Left forelimb (tissue), 1 donor: ENCODE measurements at places on chromosomes 12 and 14.

DNA sequence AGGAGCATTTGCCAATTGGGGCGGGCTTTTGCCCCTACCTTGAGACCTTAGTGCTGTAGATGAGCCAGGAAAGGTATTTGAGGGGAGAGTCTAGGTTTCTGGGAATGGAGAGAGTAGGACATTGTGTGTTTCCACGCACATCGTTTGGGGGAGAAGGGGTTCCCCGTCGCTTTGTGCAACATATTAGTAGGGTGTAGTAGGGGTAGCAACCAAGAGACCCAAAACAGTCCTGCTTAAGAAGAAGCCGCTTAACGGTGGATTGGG lies 694 bp upstream of the PTGES3 start:
- DNase-seq = no peak

DNA sequence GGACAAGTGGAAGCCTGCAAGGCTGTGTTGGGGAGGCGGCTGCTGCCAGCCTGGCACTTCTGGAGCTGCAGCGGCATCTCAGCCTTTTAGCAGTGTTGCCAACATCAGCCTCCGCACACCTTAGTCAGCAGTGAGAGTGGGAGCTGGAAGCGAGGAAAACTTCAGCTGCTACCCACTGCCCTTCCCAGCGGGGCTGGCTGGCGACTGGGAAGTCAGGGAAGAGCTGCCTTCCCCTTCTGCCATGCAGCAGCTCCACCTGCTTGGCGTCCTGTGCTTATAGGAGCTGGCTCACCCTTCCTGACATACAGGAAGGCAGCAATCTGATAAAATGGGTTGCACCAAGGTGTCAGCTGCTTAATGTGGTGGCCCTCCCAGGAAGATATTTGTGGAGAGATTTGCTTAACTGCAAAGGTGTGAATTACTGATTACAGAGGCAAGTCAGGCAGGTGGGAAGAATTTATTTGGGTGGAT lies 15.4 kb upstream of the PLEKHG3 start:
- no peak for DNase-seq

DNA sequence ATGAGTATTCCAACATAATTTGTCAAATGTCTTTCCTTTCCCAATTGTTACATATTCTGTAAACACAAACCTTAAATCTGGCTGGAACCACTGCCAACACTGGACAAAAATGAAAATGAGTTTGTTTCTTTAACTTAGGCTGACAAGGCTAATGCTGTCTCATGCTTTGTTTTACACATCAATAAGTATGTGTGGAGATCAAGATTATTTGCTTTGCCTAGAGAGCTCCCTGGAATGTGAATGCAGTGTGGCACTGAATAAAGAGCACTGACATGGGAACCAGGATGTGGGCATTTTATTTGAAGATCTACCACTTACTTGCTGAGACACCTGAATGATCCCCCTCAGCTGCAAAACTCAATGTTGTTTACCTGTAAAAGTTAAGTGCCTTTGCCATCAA lies 61.7 kb downstream of the RALGAPA1 start:
- no peak for DNase-seq

DNA sequence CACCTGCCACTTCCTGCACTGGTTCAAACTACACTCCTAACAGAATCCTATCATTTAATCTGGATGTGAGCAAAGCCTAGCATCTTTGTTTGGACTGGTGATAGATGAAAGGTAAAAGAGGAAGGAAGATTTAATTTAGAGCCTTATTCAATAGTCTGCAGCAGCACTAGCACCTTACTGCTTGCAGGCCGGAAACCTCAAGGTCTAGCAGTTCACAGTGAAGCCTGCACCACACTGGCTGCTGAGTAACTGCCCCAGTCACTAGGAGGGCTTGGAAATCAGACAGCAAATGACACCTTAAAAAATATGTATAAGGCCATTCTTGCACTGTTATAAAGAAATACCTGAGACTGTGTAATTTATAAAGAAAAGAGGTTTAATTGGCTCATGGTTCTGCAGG lies 358.0 kb downstream of the DAD1 start:
- no peak for DNase-seq

- no peak for DNase-seq
Measured at GRCh38 chr14:100504372-100505078, 82.7 kb downstream of the BEGAIN start.

DNA sequence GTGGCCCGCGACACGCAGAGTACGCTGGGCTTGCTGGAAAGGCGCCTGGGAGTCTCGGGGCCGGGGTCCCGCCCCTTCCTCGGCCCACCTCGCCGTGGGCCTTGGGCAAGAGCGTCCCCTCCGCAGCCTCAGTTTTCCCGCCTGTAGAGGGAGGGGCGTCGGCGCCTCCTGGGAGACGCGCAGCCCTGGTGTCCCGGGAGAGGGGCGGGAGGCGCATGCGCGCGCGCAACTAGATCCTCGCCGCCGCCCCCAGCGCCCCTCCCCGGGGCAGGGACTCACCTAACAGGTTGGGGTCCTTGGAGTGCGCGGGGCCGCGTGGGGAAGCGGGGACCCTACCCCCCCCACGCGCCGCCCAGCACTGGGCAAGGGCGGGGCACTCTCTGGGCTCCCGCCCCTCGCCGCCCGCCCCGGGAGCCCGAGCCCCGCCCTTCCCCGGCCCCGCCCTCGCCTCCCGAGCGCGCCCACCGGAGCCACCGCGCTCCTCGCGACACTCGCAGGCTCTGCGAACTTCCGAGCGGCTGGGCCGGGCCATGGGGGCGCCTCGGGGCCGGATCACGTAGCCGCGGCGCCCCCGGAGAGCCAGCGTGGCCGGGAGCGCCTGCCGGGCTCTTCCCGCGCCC lies at the start of gene KIF26A:
KIF26A (plus strand) TSS at position 490 of the 620 bp plus-strand sequence. CDS start 136 bp downstream, outside the sequence.
- peak; percentile 74 for DNase-seq

DNA sequence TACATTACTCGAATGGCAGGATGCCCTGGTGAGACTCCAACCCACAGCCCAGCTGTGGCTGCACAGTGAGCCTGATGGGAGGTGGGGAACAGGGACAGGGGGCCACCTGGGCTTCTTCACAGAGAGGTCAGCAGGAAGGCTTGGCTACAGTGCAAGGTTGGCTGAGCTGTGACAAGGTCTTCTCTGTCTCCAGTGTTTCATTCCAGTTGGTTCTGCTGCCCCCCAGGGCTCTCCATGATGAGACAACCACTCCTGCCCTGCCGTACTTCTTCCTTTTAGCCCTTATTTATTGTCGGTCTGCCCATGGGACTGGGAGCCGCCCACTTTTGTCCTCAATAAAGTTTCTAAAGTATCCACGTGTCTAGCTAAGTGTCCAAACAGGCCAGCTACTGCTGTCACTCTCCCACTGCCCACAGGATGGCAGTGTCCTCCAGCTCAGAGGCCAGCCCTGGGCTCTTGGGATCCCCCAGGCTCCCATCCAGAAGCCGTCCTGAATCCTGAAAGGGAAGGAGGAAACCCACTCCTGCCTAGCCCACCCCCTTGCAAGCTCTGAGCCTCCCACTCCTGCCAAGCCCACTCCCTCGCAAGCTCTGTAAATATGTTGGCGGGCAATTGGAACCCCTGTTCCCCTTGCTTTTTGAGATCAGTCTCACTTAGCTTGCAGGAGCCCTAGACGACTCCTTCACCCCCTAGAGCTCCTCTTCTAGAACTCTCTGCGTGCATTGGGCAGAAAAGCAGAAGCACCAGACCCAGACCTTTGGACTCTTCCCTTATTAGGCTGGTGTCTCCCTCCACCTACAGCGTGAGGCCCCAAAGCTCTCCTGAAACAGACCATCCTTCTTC lies 5.4 kb downstream of the C1QL4 start:
- no peak for DNase-seq
